ENCODE measurements at places on chromosomes 16 and 17.

DNA sequence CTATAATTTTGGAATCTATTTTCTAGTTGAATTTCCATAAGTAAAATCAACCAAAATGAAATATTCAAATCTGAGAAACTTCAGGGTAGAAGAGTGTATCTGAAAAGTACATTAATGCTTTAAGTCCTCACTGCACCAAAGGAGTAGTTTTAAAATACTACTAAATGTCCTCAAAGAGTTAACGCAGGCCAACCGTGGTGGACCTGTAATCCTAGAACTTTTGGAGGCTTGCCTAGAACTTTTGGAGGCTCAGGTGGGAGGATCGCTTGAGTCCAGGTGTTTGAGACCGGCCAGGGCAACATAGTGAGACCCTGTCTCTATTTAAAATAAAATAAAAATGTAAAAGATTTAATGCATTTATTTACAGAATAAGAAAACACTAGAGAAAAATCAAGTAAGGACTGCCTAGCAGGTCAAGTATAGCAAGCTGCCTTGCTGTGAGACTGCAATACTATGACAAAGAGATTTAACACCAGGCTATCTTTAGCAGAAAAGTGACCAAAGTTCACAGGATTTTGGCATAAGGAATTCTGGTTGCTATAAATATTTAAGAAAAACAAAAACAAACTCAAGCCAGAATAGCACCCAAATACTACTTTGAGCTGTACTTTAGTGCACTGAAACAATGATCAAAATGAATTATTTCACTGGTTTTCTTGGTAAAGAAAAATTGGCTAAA is 41.0 kb downstream of the CHCT1 start:
- no peak for DNase-seq

DNA sequence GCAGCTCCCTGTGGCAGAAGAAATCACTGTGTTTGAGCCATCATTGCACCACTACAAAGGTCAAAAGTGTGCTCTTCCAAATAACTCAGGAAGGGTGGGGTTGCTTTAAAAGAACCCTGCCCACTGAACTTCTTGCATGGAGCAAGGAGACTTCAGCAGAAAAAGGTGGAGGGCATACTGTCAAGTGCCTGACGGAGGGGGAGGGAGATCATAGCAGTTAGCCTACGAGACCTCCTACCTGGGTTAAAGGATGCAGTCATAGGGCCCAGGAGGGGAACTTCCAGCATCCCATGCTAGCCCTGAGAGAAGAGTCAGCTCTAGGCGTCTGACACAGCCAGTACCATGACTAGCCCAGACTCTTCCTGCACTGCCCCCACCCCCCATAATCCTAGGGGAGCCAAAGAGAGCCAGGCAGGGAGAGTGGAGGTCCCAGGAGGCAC is 45.3 kb upstream of the MSI2 start:
- no peak for DNase-seq

GRCh38 chr17:82013341-82013740 is 9.3 kb downstream of the CENPX start:
- DNase-seq = no peak

DNA sequence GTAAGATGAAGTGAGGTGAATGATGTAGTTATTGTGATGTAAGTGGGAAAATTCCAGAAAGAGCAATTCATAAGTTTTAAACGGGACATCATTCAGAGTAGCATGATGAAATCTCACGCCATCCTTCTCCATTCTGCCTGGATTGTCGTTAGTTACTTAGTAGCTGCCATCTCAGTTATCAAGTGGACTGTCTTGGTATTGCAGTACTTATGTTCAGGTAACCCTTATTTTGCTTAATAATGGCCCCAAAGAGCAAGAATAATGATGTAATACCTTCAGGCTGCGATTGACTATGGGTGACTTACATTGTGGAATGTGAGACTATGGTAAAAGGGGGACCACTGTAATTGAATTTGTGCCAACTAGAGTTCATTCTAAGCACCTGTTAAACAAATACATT is 234.1 kb upstream of the TOM1L1 start:
- no peak for DNase-seq

- DNase-seq = no peak
These were observed 38.1 kb downstream of the PIK3R5 start for GRCh38 chr17:8927395-8927794.

- no peak for DNase-seq
These were observed 41.0 kb downstream of the TADA2A start for GRCh38 chr17:37447641-37448040.
